ENCODE measurements at places on chromosomes 7 and 10. TPM values are rescaled to one million over a fixed set of nuclear protein-coding genes. Genes with fewer than 3 reads are reported as not detected.

Gene GNG11
- total RNA-seq, result 5.8 TPM

Gene CLEC5A
- total RNA-seq, result not detected

Gene SEMA4G
- total RNA-seq, result 22.2 TPM

Gene ATRNL1
- 39.6 TPM for total RNA-seq

Gene IDI2
- total RNA-seq, result not detected

Gene GHITM
- 61.9 TPM for total RNA-seq

Gene UBTD1
- 9.1 TPM for total RNA-seq

Gene AKR1C3
- total RNA-seq, result 1.3 TPM

Gene SUN3
- total RNA-seq, result not detected

Gene FGFBP3
- 3.7 TPM for total RNA-seq

Gene PPP2R2D
- 33.3 TPM for total RNA-seq

Gene CPA2
- total RNA-seq, result 0.73 TPM

Gene FOXP2
- total RNA-seq, result 13.9 TPM

Gene PSTK
- 7.7 TPM for total RNA-seq

Gene HOGA1
- total RNA-seq, result 0.50 TPM

Gene ASB13
- 28.0 TPM for total RNA-seq

Gene GJC3
- total RNA-seq, result not detected

Gene EPC1
- total RNA-seq, result 57.8 TPM

Gene MACC1
- 11.1 TPM for total RNA-seq

Gene CYP3A4
- total RNA-seq, result not detected

Gene ANXA8
- total RNA-seq, result 2.0 TPM

Gene SPDYE2
- total RNA-seq, result not detected

Gene NME8
- total RNA-seq, result 0.86 TPM

Gene ARHGAP19
- total RNA-seq, result 22.8 TPM

Gene NKX2-3
- total RNA-seq, result not detected

Gene SRRM3
- 8.2 TPM for total RNA-seq

Gene METTL27
- total RNA-seq, result 8.7 TPM

Gene PNLIP
- total RNA-seq, result not detected

Gene EFCAB10
- not detected for total RNA-seq

Gene NEUROG3
- total RNA-seq, result not detected

Gene SPDYE2B
- not detected for total RNA-seq

Gene NRG3
- total RNA-seq, result 0.57 TPM

Gene NOD1
- 9.5 TPM for total RNA-seq

Gene LAMB4
- total RNA-seq, result 18.3 TPM

Gene AMZ1
- 0.13 TPM for total RNA-seq

Gene FAM180A
- total RNA-seq, result not detected
